ENCODE measurements at places on chromosomes 2 and 18. TPM values are rescaled to one million over a fixed set of nuclear protein-coding genes. Genes with fewer than 3 reads are reported as not detected.
A peak's percentile ranks its signal among the peaks of the same experiment; 100 is the strongest.

Gene LRP1B
- total RNA-seq, result 0.12 TPM

Gene CERKL
- 0.29 TPM for total RNA-seq

Gene AQP12B
- not detected for total RNA-seq

Gene ASPRV1
- 2.1 TPM for total RNA-seq

Gene DSEL
- total RNA-seq, result 10.9 TPM

Gene POTEJ
- not detected for total RNA-seq

Gene ATP6V1B1
- 2.1 TPM for total RNA-seq

Gene PXDN
- total RNA-seq, result 58.4 TPM

DNA sequence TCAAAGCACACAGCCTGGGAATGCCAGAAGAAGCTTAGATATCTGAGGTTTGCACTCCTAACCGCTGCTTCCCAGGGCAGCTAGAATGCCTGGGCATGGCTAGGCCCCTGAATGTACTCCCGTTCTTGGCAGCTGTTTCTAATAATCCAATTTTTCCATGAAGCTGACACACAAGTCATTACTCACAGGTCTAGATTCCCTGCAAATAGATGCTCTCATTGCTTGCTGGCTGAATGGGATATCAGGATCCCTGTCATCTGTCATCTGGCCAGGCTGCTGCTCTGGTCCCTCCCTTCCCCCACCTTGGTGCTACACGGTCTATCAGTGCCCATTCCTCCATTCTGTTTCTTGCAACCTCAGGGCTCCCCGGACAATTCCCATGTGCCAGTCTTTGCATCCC is 40.7 kb upstream of the TEX51 start:
- H3K36me3 ChIP-seq, result no peaks in the 10 kb centered on the region
- H3K27me3 ChIP-seq, result no peaks in the 10 kb centered on the region
- DNase-seq, result no peak
- no peak overlapping the region for H3K27ac ChIP-seq

- H3K27ac ChIP-seq, result no peak overlapping the region
- H3K4me1 ChIP-seq, result no peaks in the 10 kb centered on the region
- DNase-seq, result no peak
- no peaks in the 10 kb centered on the region for H3K27me3 ChIP-seq
- H3K36me3 ChIP-seq, result no peaks in the 10 kb centered on the region
- no peak overlapping the region for H3K4me3 ChIP-seq
Measured at GRCh38 chr2:56130463-56131070, 53.2 kb upstream of the CCDC85A start.

- no peaks in the 10 kb centered on the region for H3K27me3 ChIP-seq
- DNase-seq, result no peak
- H3K36me3 ChIP-seq, result no peaks in the 10 kb centered on the region
- no peak overlapping the region for H3K4me3 ChIP-seq
- no peak overlapping the region for H3K27ac ChIP-seq
Measured at GRCh38 chr2:47221039-47221438, 65.9 kb upstream of the STPG4 start.

- DNase-seq, result no peak
- H3K27ac ChIP-seq, result no peak overlapping the region
- no peaks in the 10 kb centered on the region for H3K4me1 ChIP-seq
- no peaks in the 10 kb centered on the region for H3K36me3 ChIP-seq
- no peak overlapping the region for H3K4me3 ChIP-seq
- H3K27me3 ChIP-seq, result no peaks in the 10 kb centered on the region
Measured at GRCh38 chr2:189982780-189983394, 79.6 kb downstream of the MSTN start.

- no peak for DNase-seq
- H3K4me1 ChIP-seq, result no peaks in the 10 kb centered on the region
- no peak overlapping the region for H3K27ac ChIP-seq
- H3K27me3 ChIP-seq, result no peaks in the 10 kb centered on the region
Measured at GRCh38 chr18:67766930-67767329, 250.4 kb upstream of the DSEL start.

DNA sequence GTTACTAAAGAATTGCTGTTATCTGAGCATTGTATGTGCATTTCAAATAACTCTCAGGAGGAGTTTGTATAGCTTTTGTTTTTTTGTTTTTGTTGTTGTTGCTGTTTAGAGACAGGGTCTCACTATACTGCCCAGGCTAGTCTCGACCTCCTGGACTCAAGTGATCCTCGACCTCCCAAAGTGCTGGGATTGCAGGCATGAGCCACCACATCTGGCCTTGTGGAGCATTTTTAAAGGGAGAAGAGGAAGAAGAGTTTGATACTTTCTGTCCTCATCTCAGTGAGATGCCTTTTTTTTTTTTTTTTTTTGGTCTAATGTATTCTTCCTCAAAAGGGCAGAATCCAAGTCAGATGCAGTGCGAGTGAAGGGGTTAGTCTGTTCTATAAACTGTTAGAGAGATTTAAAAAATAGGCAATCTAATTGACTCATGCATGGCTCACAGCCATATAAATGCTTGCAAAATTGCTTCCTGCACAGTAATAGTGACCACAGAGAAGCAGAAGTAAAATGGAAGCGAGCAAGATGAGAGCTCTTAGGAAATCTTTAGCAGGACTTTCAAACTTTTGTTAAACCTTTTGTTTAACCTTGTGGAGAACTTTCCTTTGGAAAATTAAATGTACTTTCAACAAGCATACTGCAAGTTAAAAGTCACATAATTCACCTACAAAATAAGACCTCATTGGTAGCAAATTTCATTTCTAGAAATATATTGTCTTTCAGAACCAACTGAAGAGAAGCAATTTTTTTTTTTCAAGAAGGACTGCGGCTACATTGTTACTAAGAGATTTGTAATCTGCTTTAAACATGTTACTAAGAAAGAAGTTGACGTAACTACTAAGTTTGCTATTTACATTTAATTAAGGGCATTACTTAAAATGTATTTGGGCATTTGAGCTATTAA is 52.3 kb upstream of the ROCK1 start:
- H3K36me3 ChIP-seq, result no peaks in the 10 kb centered on the region
- H3K4me1 ChIP-seq, result peaks cover 5% of the 10 kb centered on the region
- DNase-seq, result no peak
- H3K27ac ChIP-seq, result peak overlapping the region; percentile 69

GRCh38 chr18:7617738-7618422 is 50.8 kb downstream of the PTPRM start:
- H3K27ac ChIP-seq, result peak overlapping the region; percentile 27
- H3K4me3 ChIP-seq, result peak overlapping the region; percentile 28
- peaks cover 29% of the 10 kb centered on the region for H3K4me1 ChIP-seq
- H3K27me3 ChIP-seq, result no peaks in the 10 kb centered on the region

DNA sequence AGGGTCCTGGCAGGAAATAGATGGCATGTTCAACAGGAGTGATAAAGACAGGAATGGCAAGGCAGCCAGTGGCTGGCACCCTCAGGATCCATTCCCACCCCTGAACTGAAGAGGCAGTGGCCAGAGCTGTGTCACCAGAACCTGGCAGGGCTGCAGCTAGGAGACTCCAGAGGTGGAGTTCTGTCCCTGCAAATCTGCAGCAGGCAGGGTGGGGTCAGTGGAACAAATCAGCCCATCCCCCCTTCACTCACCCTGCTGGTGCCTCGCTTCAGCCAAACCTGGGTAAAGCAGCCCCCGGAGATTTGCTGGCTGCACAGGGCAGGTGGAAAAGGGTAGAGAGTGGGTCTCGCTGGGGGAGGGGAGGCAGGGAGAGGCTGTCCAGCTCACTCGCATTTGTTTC is 12.7 kb downstream of the INPP5D start:
- no peaks in the 10 kb centered on the region for H3K27me3 ChIP-seq
- no peak overlapping the region for H3K4me3 ChIP-seq
- H3K4me1 ChIP-seq, result peaks cover 33% of the 10 kb centered on the region
- no peaks in the 10 kb centered on the region for H3K36me3 ChIP-seq
- no peak for DNase-seq

GRCh38 chr2:158115202-158115767 is 13.6 kb downstream of the UPP2 start:
- H3K36me3 ChIP-seq, result no peaks in the 10 kb centered on the region
- H3K4me1 ChIP-seq, result no peaks in the 10 kb centered on the region
- no peak for DNase-seq

DNA sequence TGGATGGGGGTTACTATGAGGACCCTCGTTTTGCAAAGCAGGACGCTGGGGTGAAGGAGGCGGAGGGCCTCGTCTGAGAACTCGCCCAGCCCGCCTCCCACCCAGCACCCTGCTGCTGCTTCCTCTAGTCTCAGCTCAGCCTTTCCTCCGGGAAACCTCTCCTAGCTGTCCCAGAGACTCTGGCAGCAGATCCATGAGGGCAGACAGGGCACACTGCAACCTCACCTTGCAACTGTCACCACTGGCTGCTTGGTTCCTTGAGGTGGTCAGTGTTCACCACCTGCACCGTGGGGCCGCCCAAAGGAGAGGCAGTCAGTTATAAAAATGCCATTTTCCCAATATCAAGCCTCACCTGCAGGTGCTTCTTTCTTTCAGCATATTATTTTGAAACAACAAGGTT is 45.6 kb downstream of the PARD6G start:
- no peak overlapping the region for H3K27ac ChIP-seq
- no peak overlapping the region for H3K4me3 ChIP-seq
- no peaks in the 10 kb centered on the region for H3K27me3 ChIP-seq
- H3K4me1 ChIP-seq, result no peaks in the 10 kb centered on the region
- no peaks in the 10 kb centered on the region for H3K36me3 ChIP-seq
- DNase-seq, result no peak

GRCh38 chr2:191038241-191038725 is 24.3 kb upstream of the STAT1 start:
- no peak overlapping the region for H3K4me3 ChIP-seq
- no peak for DNase-seq
- H3K27ac ChIP-seq, result no peak overlapping the region
- H3K4me1 ChIP-seq, result peaks cover 8% of the 10 kb centered on the region
- no peaks in the 10 kb centered on the region for H3K27me3 ChIP-seq
- no peaks in the 10 kb centered on the region for H3K36me3 ChIP-seq

DNA sequence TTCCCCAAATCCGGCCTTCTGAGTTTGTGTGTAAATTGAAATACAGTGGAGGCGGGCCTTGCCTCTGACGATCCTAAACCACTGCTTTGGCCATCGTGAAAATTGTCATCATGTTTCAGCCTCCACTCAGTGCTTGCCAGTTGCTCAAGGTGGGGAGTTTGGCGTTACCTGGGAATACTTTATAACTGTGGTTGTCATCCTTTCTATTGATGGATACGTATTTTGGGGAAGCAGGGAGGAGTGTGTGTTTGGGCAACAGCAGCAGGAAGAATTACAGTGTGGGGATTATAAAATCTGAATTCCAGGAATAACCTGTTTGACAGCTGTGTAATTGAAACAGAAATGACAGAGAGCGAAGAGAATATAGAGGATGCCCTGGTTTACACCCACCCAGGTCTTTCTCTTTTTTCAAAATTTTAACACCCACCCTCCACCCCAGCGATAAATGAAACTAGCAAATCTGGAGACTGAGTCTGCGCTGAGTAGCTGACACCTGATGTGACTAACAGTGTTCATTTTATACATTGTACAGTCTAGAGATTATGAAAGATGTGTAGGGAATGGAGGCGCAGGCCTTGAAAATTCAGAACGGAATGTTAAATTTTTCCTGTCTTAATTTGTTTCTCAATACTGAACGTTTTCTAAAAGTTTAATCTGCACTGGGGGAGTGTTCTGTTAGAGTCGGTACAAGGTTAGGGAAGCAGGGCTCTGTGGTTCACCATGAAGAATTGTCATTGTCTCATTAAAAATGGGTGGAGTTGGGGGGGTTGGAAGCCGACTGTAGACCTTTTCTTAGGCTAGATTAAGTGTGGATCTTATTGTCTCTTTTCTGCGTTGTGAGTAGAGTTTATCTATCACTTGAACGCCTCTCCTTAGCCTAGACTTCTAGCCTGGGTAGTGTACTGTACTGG is 1.6 kb downstream of the MAP4K4 start:
- H3K4me1 ChIP-seq, result peaks cover 25% of the 10 kb centered on the region
- peak overlapping the region; percentile 65 for H3K27ac ChIP-seq
- H3K4me3 ChIP-seq, result peak overlapping the region; percentile 69
- no peak for DNase-seq
- H3K27me3 ChIP-seq, result no peaks in the 10 kb centered on the region
- no peaks in the 10 kb centered on the region for H3K36me3 ChIP-seq

DNA sequence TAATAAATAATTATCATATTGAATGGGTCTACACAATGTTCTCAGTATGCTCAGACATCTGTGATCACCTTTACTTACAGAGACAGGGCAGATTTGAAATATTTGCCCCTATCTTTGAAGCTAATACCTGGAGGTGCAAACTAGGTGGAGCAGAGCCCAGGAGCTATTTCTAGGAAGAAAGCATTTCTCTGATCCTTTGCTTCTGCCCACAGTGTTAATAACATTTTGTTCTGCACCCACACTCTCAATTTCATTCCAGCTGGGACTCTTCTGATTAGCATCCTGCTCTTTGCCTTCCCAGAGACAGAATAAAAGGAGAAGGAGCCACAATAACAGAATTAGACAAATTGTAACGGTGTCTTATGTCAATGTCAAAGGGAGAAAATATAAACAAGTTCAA is 11.6 kb upstream of the SCN2A start:
- no peaks in the 10 kb centered on the region for H3K27me3 ChIP-seq
- no peaks in the 10 kb centered on the region for H3K4me1 ChIP-seq
- DNase-seq, result no peak
- H3K27ac ChIP-seq, result no peak overlapping the region
- no peak overlapping the region for H3K4me3 ChIP-seq
- no peaks in the 10 kb centered on the region for H3K36me3 ChIP-seq

GRCh38 chr18:11040823-11041656 is 108.3 kb downstream of the PIEZO2 start:
- H3K36me3 ChIP-seq, result no peaks in the 10 kb centered on the region
- no peaks in the 10 kb centered on the region for H3K4me1 ChIP-seq
- H3K27me3 ChIP-seq, result no peaks in the 10 kb centered on the region
- no peak for DNase-seq
- no peak overlapping the region for H3K27ac ChIP-seq

DNA sequence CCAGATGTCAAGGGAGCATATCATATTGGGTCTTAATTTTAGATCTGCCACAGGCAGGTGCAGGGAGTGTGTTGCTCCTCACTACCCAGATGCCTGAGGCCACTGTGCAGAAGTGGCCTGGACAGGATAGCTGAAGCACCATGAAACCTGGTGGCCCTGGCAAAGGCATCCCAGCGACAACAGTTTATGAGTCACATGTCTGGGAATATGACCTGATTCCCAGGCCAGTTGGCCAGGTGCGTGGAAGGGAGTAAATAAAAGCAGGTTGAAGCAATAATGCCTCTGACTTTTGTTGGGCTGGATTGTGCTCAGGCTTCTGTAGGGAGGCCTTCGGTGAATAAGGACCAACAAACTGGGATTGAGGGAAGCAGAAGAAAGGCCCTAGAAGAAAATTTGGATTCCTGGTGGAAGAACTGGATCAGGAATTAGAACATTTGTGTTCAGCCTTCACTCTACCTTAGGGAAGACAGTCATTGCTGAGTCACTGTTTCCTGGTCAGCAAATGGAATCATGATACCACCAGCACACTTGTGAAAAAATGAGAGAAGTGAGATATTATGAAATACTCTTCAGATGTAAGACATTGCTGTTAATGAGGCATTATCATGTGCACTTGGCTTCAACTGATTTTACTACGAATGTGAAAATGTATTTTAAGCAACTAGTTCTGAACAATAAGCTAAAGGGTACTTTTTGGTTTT is 78.4 kb upstream of the ZNF516 start:
- H3K27ac ChIP-seq, result no peak overlapping the region
- DNase-seq, result no peak
- no peaks in the 10 kb centered on the region for H3K27me3 ChIP-seq
- H3K36me3 ChIP-seq, result no peaks in the 10 kb centered on the region
